Lower lobe of right lung (tissue), 2 donors: ENCODE measurements at places on chromosomes 3 and 15. TPM values are rescaled to one million over a fixed set of nuclear protein-coding genes. Genes with fewer than 3 reads are reported as not detected.

GRCh38 chr3:124442463-124442862 lies 287.8 kb upstream of the UMPS start:
- H3K4me1 ChIP-seq = no peaks in the 10 kb centered on the region
- no peak for DNase-seq
- H3K27ac ChIP-seq = no peak overlapping the region

DNA sequence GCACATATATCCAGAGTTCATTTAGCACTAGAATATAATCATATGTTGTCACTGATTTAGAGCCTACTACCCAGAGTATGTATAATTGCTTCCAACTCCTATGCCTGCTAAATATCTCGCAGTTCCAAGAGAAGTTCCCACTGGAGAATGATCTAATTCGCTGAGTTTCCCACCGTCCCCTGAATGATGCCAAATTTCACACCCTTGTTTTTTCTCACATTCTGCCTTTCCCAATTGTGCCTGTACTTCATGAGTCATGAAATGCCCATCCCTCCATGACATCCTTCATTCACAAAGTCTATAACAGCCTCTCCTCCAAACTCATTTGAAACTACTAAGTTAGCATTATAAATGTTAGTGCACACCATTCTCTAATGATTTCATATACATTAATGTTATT lies 177.2 kb downstream of the CBLB start:
- H3K4me3 ChIP-seq = no peak overlapping the region
- H3K4me1 ChIP-seq = peaks cover 5% of the 10 kb centered on the region
- DNase-seq = no peak
- no peaks in the 10 kb centered on the region for H3K27me3 ChIP-seq
- H3K27ac ChIP-seq = no peak overlapping the region

- no peaks in the 10 kb centered on the region for H3K27me3 ChIP-seq
- H3K4me1 ChIP-seq = no peaks in the 10 kb centered on the region
- no peak overlapping the region for H3K27ac ChIP-seq
- DNase-seq = no peak
- no peak overlapping the region for H3K4me3 ChIP-seq
- peaks cover 64% of the 10 kb centered on the region for H3K36me3 ChIP-seq
Observed at GRCh38 chr15:88509964-88510363, 36.5 kb downstream of the DET1 start.

- no peak overlapping the region for H3K4me3 ChIP-seq
- H3K27ac ChIP-seq = no peak overlapping the region
- H3K27me3 ChIP-seq = no peaks in the 10 kb centered on the region
Observed at GRCh38 chr3:145183261-145183660, 977.7 kb downstream of the PLOD2 start.

DNA sequence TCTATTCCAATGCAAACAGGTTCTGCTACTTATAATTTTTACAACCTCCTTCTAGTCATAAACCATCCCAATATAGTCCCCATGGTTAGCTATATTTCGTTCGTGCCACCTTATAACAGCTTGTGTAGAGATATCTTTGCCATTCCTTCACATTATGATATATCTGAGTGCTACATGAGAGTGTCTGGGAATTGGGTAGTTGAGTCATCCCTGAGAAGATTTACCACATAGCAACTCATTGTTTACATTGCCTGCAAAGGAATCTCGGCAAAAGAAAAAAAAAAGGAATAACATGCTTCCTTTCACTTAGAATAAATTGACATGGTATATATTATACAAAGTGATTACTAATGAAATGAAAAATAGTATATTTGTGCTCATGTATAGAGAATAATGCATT lies 86.0 kb upstream of the VGLL3 start:
- no peaks in the 10 kb centered on the region for H3K27me3 ChIP-seq
- H3K4me1 ChIP-seq = no peaks in the 10 kb centered on the region
- no peak for DNase-seq
- H3K4me3 ChIP-seq = no peak overlapping the region
- no peak overlapping the region for H3K27ac ChIP-seq

DNA sequence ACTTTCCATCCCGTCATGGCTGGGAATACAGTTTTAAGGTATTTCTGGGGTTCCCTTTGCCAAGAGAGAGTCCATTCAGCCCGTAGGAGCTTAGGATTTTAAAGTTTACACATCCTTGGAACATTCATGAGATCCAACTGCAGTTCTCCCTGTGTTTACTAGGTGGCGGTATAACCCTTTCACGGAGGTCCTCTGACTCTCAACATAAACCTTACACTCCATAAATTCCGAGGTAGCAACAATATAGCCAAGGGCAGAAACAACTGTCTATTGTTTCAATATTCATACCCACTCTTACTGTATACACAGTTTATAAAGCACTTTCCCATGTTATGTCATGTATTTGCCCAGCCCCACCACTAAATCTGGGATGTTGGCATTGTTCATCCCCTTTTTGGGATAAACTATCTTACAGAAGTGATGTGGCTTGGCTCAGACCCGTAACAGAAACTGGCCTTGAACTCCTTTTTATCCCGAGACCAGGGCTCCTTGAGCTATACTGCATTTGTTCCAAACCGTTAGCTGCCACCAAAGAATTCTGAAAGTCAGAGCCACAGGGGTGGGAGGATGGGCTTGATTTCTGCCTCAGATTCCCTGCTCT lies 69.2 kb upstream of the COL6A5 start:
- DNase-seq = no peak
- no peaks in the 10 kb centered on the region for H3K27me3 ChIP-seq
- H3K27ac ChIP-seq = no peak overlapping the region
- H3K4me1 ChIP-seq = no peaks in the 10 kb centered on the region

DNA sequence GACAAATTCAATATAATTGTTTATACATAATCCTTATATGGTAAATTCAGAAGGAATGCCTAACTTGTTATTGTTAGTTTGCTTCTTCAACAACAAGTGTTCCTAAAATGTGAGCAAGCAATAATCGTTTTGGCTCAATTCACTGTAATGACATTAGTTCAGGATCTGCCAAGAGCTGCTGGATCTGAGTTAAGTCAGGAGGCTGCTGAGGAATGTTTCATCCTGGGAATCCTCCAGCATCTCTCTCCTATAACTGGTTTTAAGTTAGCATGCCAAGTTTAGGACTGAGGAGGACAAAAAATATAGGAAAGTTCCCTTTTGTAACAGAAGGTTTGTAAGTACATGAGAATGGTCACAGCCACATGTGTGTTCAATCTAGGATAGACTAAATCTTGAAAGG lies 4.9 kb upstream of the GTF2A2 start:
- no peaks in the 10 kb centered on the region for H3K27me3 ChIP-seq
- H3K4me1 ChIP-seq = peaks cover 4% of the 10 kb centered on the region
- peaks cover 74% of the 10 kb centered on the region for H3K36me3 ChIP-seq
- H3K27ac ChIP-seq = no peak overlapping the region

DNA sequence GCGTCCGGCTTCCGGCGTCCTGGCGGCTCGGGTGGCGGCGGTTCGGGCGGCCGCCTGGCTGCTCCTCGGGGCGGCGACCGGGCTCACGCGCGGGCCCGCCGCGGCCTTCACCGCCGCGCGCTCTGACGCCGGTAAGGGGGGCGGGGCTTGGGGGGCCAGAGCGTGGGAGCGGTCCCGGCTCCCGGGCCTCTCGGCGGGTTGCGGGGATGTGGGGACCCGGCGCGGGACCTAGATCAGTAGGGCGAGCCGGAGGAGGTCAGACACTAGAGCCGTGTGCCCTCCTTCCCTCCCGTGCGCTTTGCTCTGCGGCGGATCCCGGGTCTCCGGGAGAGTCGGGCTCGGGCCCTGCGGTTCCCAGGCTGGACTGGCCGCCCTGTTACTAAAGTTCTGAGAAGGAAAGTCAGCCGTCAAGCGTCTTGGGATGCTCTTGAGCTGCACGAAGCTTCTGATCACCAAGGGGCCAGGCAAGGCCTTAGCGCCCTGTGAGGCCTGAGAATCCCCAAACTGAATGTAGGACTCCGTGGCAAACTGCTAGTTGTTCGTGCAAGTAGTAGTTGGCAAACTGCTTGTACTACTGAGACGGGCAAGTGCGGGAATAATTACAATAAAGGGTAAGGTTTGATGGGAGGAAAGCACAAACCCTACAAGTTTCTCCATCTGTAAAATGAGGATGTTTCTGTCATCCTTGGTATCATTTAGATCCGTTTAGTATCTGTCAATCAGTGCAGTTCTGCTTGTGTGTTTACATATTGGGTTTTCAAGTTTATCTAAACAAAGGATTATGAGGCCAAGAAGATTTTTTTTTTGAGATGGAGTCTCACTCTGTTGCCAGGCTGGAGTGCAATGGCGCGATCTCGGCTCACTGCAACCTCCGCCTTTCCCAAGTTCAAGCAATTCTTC lies 587 bp downstream of the PIGX start:
- peak overlapping the region; percentile 91 for H3K27ac ChIP-seq
- peaks cover 14% of the 10 kb centered on the region for H3K4me1 ChIP-seq
- peak overlapping the region; percentile 83 for H3K4me3 ChIP-seq
- DNase-seq = peak; percentile 80

- DNase-seq = peak; percentile 14
- H3K4me3 ChIP-seq = no peak overlapping the region
- no peaks in the 10 kb centered on the region for H3K27me3 ChIP-seq
- H3K36me3 ChIP-seq = no peaks in the 10 kb centered on the region
- no peaks in the 10 kb centered on the region for H3K4me1 ChIP-seq
- H3K27ac ChIP-seq = no peak overlapping the region
Observed at GRCh38 chr15:25236861-25237155, 202.0 kb downstream of the UBE3A start.

DNA sequence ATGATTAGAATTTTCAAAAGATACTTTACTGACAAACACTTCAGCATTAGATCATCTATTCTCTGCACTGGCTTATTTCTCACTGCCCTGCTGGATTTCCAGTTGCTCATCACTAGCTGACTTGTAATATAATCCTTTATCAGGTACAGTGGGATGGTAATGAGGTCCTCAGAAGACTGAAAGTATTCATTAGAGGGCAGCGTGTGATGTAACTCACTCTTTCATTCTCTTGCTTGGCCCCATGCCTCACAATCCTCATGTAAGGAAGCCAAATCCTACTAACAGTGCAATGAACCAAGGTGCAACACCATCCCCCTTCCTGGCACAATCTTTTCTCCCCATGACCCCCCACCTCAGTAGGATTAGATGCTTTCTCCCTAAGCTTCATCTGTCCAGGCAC lies 289.9 kb downstream of the CTNNB1 start:
- no peaks in the 10 kb centered on the region for H3K4me1 ChIP-seq
- H3K27ac ChIP-seq = no peak overlapping the region
- no peaks in the 10 kb centered on the region for H3K27me3 ChIP-seq

DNA sequence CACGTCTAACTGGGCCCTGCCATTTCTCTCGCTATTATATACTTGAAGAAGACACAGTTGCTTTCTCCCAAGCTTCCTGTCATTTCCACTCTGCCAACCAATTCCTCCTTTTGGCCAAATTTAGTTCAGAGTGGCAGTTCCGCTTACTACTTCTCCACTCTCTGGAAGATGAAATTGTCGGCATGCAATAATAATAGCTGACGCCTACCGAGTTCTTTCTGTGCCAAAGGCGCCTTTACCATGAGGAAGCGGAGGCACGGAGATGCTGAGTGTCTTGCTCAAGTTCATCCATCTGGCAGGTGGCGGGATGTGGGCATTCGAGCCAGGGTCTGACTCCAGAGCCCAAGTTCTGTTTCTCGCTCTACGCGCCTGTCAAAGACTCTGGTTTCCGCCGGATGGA lies 14.6 kb upstream of the NRROS start:
- H3K4me3 ChIP-seq = no peak overlapping the region
- peak; percentile 75 for DNase-seq
- peaks cover 35% of the 10 kb centered on the region for H3K4me1 ChIP-seq
- H3K36me3 ChIP-seq = no peaks in the 10 kb centered on the region
- peak overlapping the region; percentile 77 for H3K27ac ChIP-seq

- peaks cover 67% of the 10 kb centered on the region for H3K4me1 ChIP-seq
- no peak for DNase-seq
- no peak overlapping the region for H3K4me3 ChIP-seq
- H3K27ac ChIP-seq = no peak overlapping the region
Observed at GRCh38 chr3:172071780-172072330, 32.5 kb downstream of the FNDC3B start.

DNA sequence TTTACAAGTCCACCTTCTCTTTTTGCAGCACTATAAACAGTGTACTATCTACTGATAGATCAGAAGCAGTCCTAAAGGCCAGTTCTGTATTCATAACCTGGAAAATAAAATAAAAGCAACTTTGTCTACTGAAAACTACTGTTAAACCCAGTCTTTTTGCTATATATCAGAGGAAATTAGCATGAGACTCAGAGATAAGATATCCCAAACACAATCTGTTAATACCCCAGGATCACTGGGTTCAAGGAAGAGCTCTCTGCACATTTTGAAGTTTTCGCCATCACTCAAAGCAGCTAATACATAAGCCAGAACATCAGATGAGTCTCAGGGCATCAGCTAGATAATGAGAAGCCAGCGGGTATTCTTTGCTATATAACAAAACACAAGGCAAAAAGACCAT lies 21.8 kb downstream of the OSBPL10 start:
- no peaks in the 10 kb centered on the region for H3K27me3 ChIP-seq
- H3K27ac ChIP-seq = peak overlapping the region; percentile 79
- no peaks in the 10 kb centered on the region for H3K36me3 ChIP-seq
- H3K4me1 ChIP-seq = peaks cover 43% of the 10 kb centered on the region

GRCh38 chr3:58560771-58561311 lies 16.4 kb downstream of the FAM107A start:
- peaks cover 4% of the 10 kb centered on the region for H3K36me3 ChIP-seq
- H3K27me3 ChIP-seq = no peaks in the 10 kb centered on the region
- H3K4me3 ChIP-seq = no peak overlapping the region
- H3K27ac ChIP-seq = no peak overlapping the region

GRCh38 chr3:110564674-110565073 lies 506.9 kb upstream of the NECTIN3 start:
- DNase-seq = no peak
- no peaks in the 10 kb centered on the region for H3K36me3 ChIP-seq
- no peaks in the 10 kb centered on the region for H3K4me1 ChIP-seq
- H3K27me3 ChIP-seq = no peaks in the 10 kb centered on the region
- H3K27ac ChIP-seq = no peak overlapping the region

Gene TPRG1
- 23.4 TPM for total RNA-seq

Gene BBX
- total RNA-seq = 58.3 TPM

Gene CD200R1
- 1.5 TPM for total RNA-seq

Gene ADIPOQ
- not detected for total RNA-seq

Gene ABI3BP
- total RNA-seq = 108 TPM

Gene C3orf70
- total RNA-seq = 3.2 TPM

Gene COL6A6
- total RNA-seq = 12.8 TPM

Gene GASK1A
- total RNA-seq = 5.9 TPM
